T-helper 17 cell (primary cell): ENCODE measurements at places on chromosomes 6 and 20.
A peak's percentile ranks its signal among the peaks of the same experiment; 100 is the strongest.

- no peak for DNase-seq
- peak overlapping the region; percentile 86 for H3K27ac ChIP-seq
- H3K4me3 ChIP-seq, result peak overlapping the region; percentile 10
- H3K27me3 ChIP-seq, result no peaks in the 10 kb centered on the region
- peaks cover 33% of the 10 kb centered on the region for H3K4me1 ChIP-seq
- H3K36me3 ChIP-seq, result peaks cover 9% of the 10 kb centered on the region
These were observed 35.5 kb upstream of the SUMO4 start for GRCh38 chr6:149364557-149364956.

DNA sequence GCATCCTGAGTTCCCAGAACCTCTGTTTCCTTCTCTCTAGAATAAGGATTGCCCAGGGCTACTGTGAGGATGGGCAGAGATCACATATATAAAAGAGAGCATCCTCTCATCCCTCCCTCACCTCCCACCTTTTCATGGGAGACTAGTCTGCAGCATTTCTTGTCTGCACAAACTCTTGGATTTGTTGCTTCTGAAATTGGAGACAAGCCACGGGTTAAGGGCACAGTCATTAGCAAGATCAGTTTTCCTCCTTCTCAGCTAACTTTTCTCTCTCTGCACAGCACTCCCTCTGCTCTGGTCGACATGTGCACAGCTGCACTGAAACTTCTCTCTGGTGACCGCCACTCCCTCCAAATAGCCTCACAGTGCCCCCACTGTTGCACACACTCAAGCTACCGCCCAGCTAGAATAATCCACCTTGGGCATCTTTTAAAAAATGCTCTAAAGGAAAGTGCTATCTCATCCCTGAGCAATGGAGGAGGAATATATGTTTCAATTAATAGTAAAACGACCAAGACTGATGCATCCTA, 50.9 kb upstream of the DUSP22 start:
- H3K27ac ChIP-seq, result no peak overlapping the region
- no peak overlapping the region for H3K4me3 ChIP-seq
- no peak for DNase-seq
- no peaks in the 10 kb centered on the region for H3K36me3 ChIP-seq
- H3K27me3 ChIP-seq, result no peaks in the 10 kb centered on the region
- H3K4me1 ChIP-seq, result peaks cover 8% of the 10 kb centered on the region

DNA sequence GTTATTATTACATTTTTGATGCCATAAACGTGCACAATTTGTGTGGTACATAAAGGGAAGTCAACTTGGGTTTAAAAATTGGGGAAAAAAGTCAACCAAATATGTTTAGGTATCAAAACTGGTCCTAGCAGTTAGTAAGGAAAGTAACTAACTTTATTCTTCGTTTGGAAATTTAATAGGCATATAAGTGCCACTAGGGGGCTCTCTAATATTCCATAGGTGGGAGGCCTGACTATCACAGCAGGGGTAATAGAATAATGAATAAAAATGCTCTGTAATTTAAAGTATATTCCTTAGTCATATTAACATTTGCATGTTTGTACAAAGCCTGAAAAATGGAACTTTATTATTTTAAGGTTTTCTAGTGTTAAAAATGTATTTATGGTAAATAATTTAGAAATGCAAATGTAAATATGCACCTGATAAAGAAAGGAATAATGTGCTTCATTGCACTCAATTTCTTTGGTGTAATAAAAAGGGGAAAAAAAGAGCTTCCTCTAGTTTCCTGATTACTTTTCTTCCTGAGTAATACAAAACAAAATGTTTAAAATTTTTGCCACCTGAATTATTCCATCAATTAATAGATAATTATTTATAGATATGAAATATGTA, 125.7 kb upstream of the HDAC2 start:
- H3K27ac ChIP-seq, result no peak overlapping the region
- H3K27me3 ChIP-seq, result peaks cover 5% of the 10 kb centered on the region
- H3K4me3 ChIP-seq, result no peak overlapping the region
- H3K4me1 ChIP-seq, result peaks cover under 1% of the 10 kb centered on the region
- no peaks in the 10 kb centered on the region for H3K36me3 ChIP-seq

DNA sequence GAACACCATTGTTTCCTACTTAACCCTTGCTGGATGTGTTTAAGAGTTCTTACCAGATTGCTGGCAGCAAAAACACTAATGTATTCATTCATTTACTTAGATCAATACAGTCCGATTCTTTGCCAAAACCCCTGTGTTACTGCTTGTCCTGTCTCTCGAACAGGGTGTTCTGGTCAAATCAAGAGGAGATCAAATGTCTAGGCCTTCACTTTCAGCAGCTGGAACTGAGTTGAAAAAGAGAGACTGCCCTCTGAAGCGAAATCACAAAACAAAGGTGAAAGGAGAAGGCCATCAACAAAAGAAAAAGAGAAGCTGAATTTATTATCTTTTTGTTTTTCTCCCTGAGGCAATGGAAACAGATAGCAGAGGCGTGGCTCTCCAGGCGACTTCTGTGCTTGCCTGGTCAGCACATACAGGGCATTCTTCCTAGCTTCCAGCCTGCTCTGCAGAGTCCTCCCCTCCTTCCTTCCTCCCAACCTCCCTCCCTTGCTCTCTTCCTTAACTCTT, 44.1 kb upstream of the GCM1 start:
- H3K36me3 ChIP-seq, result no peaks in the 10 kb centered on the region
- H3K4me1 ChIP-seq, result peaks cover 16% of the 10 kb centered on the region
- H3K27ac ChIP-seq, result no peak overlapping the region
- DNase-seq, result no peak

- no peaks in the 10 kb centered on the region for H3K4me1 ChIP-seq
- no peak for DNase-seq
- no peak overlapping the region for H3K27ac ChIP-seq
- H3K36me3 ChIP-seq, result no peaks in the 10 kb centered on the region
- no peak overlapping the region for H3K4me3 ChIP-seq
- H3K27me3 ChIP-seq, result peaks cover 31% of the 10 kb centered on the region
These were observed 240.7 kb downstream of the BMP7 start for GRCh38 chr20:57025666-57026224.

DNA sequence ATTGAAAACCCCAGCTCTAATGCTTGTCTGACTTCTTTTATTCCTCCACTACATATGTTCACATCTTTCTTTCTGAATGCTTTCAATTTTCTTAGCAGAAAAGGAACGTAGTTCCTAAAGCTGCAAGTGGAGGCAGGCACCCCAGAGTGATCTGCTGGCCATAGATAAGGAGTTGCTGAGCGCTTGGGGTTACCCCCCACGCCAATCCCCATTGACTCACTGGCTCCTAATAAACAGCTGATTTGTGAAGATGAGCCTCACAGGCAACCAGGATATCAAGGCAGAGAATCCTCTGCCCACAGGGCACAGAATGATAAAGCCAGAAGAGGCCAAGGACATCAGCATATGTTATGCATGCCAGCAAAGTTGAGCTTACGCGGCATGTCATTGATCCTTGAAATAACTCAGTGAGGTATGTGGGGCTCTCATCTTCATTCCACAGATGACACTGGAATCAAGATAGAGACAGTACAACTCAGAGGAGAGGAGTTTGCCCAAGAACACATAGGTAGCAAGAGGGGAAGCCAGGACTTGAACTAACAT, 129.1 kb upstream of the PTPRT start:
- H3K4me1 ChIP-seq, result no peaks in the 10 kb centered on the region
- peaks cover 25% of the 10 kb centered on the region for H3K27me3 ChIP-seq
- no peak overlapping the region for H3K4me3 ChIP-seq
- no peak for DNase-seq
- H3K27ac ChIP-seq, result no peak overlapping the region
- H3K36me3 ChIP-seq, result no peaks in the 10 kb centered on the region

DNA sequence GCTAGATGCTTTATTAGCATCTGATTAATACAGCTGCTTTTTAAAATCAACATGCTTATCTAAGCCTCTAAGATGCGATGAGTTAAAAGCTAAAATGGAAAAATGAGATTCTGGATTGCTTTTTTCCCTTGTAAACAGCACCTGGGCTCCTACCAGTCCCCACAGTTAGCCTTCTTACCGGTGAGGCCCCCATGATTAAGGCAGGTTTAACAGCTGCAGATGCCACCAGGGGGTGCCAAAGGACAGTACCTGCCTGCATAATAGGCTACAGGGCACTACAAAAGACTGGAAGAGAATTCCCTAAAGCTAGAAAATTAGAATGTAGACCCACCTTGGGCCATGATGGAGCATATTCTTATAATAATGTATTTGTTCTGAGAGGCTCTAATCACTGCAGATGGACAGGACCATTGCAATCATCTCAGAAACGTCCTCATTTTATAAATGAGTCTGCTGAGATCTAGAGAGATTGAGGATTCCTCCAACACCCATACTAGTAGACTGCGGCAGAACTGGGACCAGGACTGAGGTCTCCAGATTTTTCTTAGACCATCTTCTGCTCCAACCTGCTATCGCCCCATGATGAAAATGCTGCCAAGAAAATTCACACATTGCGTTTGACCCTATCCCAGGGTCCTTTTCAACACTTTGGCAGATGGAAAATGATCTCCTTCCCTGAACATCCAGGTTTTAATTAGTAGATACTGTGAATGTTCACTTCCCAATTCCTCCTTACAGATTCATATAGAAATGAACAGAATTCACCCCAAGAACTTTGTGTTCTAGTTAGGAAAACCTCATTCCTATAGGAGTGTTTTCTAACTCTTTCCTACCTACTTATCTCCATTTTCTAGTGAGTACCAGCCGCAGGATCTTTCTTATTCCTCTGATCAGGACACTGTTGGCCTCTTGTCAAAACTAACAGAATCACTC, 148.8 kb downstream of the RPS12 start:
- no peaks in the 10 kb centered on the region for H3K4me1 ChIP-seq
- peaks cover 44% of the 10 kb centered on the region for H3K27me3 ChIP-seq
- no peaks in the 10 kb centered on the region for H3K36me3 ChIP-seq
- peak; percentile 19 for DNase-seq

DNA sequence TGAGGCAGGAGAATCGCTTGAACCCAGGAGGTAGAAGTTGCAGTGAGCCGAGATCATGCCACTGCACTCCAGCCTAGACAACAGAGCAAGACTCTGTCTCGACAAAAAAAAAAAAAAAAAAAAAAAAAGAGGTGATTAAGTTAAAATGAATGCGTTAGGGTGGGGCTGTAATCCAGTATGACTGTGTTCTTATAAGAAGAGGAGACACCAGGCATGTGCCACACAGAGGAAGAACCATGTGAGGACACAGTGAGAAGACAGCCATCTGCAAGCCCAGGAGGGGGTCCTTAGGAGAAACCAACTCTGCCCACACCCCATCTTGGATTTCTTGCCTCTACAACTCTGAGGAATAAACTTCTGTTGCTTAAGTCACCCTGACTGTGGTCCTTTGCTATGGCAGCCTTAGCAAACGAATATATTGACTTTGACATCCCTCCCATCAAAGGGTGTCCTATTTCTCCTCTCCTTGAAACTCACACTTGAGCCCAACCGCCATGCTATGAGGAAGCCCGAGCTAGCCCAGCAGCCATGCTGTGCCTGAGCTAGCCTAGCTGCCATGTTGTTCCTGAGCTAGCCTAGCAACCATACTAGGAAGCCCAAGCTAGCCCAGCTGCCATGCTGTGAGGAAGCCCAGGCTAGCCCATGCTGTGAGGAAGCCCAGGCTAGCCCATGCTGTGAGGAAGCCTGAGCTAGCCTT, 15.8 kb upstream of the PPP1R16B start:
- H3K4me1 ChIP-seq, result peaks cover 8% of the 10 kb centered on the region
- H3K27me3 ChIP-seq, result no peaks in the 10 kb centered on the region
- H3K27ac ChIP-seq, result no peak overlapping the region
- H3K4me3 ChIP-seq, result no peak overlapping the region
- peaks cover 2% of the 10 kb centered on the region for H3K36me3 ChIP-seq
- no peak for DNase-seq

- no peak for DNase-seq
- no peaks in the 10 kb centered on the region for H3K36me3 ChIP-seq
- no peaks in the 10 kb centered on the region for H3K4me1 ChIP-seq
- H3K27me3 ChIP-seq, result no peaks in the 10 kb centered on the region
These were observed 20.2 kb upstream of the TNFAIP3 start for GRCh38 chr6:137846772-137847313.

GRCh38 chr6:112841553-112842329, 494.6 kb downstream of the RFPL4B start:
- no peak for DNase-seq
- H3K4me3 ChIP-seq, result no peak overlapping the region
- H3K36me3 ChIP-seq, result no peaks in the 10 kb centered on the region
- H3K27me3 ChIP-seq, result no peaks in the 10 kb centered on the region
- no peak overlapping the region for H3K27ac ChIP-seq
- H3K4me1 ChIP-seq, result no peaks in the 10 kb centered on the region

- no peaks in the 10 kb centered on the region for H3K36me3 ChIP-seq
- no peak overlapping the region for H3K27ac ChIP-seq
- H3K27me3 ChIP-seq, result no peaks in the 10 kb centered on the region
These were observed 5.6 kb upstream of the CNPY3 start for GRCh38 chr6:42923666-42924065.

- no peak overlapping the region for H3K4me3 ChIP-seq
- no peak for DNase-seq
- no peak overlapping the region for H3K27ac ChIP-seq
- peaks cover 45% of the 10 kb centered on the region for H3K27me3 ChIP-seq
These were observed 201.7 kb upstream of the RREB1 start for GRCh38 chr6:6905961-6906518.

DNA sequence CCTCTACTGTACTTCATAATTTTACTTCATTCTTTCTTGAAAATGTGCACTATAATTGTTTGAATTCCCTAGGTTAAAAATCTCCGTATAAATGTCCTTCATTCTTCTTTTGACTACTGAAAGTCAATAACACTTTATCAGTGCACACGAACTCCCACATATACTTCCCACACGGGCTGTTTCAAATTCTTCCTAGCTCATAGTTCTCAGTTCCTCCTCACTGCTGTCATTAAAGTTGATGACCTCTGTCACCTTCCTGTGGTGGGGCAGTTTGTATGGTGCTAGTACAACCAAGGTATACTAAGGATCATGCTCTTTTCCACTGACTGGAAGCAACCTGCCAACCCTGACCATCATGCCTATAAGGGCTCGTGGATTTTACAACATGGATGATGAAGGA, 40.0 kb upstream of the CD2AP start:
- H3K4me3 ChIP-seq, result no peak overlapping the region
- H3K4me1 ChIP-seq, result no peaks in the 10 kb centered on the region
- H3K36me3 ChIP-seq, result peaks cover 2% of the 10 kb centered on the region
- H3K27ac ChIP-seq, result no peak overlapping the region

GRCh38 chr6:6910734-6911295, 196.9 kb upstream of the RREB1 start:
- H3K27ac ChIP-seq, result no peak overlapping the region
- no peaks in the 10 kb centered on the region for H3K36me3 ChIP-seq
- DNase-seq, result no peak
- H3K4me1 ChIP-seq, result peaks cover 5% of the 10 kb centered on the region

- no peaks in the 10 kb centered on the region for H3K27me3 ChIP-seq
- H3K4me3 ChIP-seq, result no peak overlapping the region
- H3K4me1 ChIP-seq, result peaks cover 2% of the 10 kb centered on the region
- H3K36me3 ChIP-seq, result peaks cover 12% of the 10 kb centered on the region
- no peak for DNase-seq
These were observed 17.1 kb downstream of the GFRA4 start for GRCh38 chr20:3646067-3646440.

DNA sequence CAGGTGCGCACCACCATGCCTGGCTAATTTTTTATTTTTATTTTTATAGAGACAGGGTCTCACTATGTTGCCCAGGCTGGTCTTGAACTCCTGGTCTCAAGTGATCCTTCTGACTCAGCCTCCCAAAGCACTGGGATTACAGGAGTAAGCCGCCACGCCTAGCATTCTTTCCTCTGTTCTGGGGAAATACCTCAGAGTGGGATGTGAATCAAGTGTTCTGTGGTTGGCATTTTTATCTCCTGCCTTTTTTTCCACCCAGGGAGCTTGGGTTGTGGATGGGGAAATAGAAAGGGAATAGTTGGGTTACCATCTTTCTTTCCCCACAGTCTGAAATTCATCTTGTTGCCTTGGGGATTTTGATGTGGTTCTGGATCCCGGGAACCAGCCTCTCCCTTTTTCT, 24.1 kb downstream of the TFAP2C start:
- no peak for DNase-seq
- H3K36me3 ChIP-seq, result no peaks in the 10 kb centered on the region
- no peak overlapping the region for H3K27ac ChIP-seq
- H3K4me1 ChIP-seq, result no peaks in the 10 kb centered on the region
